ENCODE measurements at places on chromosomes 1 and 21.

DNA sequence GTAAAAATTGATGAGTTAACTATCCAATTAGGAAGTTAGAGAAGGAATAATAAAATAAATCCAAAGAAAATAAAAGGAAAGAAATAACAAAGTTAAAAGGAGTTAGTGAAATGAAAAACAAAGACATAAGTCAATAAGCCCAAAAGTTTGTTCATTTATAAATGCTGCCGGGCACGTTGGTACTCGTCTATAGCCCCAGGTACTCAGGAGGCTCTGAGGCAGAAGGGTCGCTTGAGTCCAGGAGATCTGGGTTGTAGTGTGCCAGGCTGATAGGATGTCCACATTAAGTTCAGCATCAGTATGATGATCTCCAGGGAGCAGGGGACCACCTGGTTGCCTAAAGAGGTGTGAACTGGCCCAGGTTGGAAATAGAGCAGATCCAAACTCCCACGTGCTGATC lies 35.5 kb upstream of the VANGL1 start:
- no peak for DNase-seq

DNA sequence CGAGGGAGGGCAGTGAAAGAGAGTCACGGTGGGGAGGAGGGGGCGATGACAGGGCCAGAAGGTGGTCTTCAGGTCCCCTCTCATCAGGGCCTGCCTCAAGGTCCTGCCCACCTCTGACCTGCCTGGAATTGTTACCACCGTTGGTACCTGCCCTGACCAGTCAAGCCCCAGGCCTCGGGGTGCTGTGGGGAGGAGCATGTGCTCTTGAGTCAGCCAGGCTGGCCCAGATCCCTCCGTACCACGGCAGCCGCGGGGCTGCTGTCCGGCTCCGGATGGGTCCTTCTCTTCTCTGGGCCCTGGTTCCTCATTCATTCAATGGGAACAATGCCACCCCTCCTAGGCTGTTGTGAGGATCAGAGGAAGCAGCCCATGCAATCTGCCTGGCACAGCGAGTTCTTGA lies 22.0 kb downstream of the SERINC2 start:
- no peak for DNase-seq

DNA sequence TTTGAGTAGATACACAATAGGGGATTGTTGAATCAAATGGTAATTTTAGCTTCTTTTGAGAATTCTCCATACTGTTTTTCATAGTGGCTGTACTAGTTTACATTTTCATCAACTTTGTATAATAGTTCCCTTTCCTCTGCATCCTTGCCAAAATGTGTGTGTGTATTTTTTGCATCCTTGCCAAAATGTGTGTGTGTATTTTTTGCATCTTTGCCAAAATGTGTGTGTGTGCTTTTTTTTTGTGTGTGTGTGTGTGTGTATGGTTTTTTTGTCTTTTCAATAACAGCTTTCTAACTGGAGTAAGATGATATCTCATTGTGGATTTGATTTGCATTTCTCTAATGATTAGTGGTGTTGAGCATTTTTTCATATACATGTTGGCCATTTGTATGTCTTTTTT lies 105.4 kb downstream of the ATP6V1G3 start:
- no peak for DNase-seq

GRCh38 chr21:45122030-45122429 lies 47.6 kb downstream of the ADARB1 start:
- no peak for DNase-seq

DNA sequence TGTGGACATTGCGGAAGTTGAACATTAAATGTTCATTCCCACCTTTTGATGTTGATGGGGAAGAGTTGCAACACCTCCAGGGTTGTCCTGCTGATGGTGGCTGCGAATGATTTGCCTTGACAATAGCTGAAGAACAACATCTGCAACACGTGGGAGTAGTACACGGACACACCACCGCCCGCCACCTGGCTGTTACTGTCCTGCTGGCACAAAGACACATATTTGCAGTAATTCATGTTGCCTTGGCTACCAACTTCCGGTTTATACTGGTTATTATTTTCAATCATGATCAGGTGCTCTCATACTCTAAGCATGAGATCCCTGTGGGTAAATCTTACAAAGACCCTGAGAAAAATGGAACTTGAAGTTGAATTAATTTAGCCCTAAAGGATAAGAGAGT lies 55.2 kb downstream of the UBR4 start:
- no peak for DNase-seq

DNA sequence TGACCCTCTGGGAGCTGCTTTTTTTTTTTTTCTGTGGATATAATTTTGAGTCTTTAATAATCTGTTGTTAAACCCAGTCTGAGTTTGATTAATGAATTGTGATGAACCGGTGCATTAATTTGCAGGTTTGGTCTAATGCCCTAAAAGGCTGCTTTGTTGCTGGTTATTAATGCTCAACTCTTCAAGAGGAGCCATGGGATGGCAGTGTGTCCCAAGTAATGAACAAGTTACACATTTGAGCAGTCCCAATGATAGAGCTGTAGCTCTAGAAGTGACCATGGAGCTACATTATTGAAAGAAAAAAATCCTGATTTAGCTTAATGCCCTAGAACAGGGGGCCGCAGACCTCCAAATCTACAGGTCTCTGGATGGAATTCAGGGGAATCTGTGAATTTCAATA lies 53.1 kb downstream of the RWDD3 start:
- DNase-seq: no peak

- no peak for DNase-seq
Measured at GRCh38 chr1:248824301-248824700, 1.4 kb downstream of the SH3BP5L start.

- no peak for DNase-seq
Measured at GRCh38 chr1:55311057-55311641, 96.0 kb upstream of the USP24 start.

DNA sequence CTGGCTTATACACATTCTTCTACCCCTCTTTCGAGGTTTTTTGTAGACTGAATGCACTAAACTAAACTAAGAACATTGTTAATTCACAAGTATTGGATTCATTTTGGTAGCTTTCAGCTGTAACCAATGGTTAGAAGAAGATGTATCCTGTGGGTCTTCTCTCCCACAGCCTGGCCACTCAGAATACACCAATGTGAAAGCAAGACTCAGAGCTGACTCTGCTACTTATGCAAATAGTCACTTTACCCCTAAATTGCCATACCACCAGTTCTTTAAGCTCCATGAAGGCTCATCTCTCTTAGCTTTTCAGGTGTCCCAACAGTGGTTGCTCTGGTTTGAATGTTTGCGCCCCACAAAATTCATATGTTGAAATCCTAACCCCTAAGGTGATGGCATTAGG lies 60.1 kb downstream of the RGS13 start:
- no peak for DNase-seq

DNA sequence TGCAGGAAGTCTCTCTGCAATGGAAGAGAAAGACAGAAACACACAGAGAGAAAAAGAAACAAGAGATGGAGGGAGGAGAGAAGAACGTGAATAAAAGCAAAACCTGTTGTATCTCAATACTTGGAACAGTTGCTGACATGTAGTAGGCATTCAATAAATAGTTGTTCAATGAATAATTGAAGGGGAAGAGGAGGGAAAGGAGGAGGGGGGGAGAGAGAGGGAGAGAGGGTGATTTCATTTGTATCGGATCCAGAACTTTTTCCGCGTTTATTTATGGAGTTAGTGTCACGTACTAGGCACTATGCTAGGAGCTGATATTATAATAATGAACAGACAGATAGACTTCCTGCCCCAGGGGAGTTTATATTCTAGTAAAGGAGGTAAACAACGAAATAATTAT lies 144.1 kb downstream of the OMA1 start:
- no peak for DNase-seq

DNA sequence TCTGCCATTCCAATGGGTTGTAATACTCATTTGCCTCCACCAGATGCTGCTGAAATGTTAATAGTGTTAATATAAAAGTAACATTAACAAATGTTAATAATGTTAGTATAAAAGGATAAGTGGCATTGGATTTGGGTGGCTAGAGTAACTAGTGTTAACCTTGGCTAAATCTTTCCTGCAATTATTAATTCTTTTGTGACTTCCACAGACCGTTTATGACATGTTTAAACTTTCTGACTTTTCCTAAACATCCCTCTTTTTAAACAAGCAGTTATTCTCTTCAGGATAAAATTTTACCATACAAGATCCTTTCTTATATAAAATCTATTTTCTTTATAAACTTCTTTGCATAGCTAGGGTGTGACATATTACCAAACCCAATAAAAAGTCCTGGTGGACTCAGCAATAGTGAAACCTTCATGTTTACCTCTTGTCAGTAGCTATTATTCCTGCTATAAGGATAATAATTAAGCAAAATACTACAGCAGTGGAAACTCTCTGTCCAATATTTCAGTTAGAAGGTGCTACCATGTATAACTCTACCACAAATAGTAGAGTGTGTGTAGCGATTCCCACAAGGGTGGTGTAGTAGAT lies 41.5 kb downstream of the CCDC30 start:
- no peak for DNase-seq

DNA sequence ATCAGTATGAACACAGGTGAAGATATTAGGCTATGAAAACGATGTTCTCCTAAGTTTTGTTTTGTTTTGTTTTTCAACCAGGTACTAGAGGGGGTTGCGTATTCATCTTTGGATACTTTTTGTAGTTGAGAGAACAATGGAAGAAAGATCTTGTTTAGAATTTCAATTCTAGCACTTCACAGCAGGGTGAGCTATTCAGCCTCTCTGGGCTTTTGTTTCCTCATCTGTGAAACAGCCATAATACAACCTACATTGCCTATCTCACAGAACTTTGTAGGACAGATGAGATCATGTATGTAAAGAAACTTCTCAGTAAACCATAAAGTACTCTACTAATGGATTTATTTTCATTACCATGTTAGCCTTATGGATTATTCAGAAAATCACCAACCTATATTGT lies 199.5 kb downstream of the GPATCH2 start:
- DNase-seq: no peak

GRCh38 chr1:226597616-226598454 lies 49.3 kb downstream of the STUM start:
- no peak for DNase-seq

- DNase-seq: no peak
Measured at GRCh38 chr1:68149110-68149798, 83.1 kb downstream of the WLS start.

DNA sequence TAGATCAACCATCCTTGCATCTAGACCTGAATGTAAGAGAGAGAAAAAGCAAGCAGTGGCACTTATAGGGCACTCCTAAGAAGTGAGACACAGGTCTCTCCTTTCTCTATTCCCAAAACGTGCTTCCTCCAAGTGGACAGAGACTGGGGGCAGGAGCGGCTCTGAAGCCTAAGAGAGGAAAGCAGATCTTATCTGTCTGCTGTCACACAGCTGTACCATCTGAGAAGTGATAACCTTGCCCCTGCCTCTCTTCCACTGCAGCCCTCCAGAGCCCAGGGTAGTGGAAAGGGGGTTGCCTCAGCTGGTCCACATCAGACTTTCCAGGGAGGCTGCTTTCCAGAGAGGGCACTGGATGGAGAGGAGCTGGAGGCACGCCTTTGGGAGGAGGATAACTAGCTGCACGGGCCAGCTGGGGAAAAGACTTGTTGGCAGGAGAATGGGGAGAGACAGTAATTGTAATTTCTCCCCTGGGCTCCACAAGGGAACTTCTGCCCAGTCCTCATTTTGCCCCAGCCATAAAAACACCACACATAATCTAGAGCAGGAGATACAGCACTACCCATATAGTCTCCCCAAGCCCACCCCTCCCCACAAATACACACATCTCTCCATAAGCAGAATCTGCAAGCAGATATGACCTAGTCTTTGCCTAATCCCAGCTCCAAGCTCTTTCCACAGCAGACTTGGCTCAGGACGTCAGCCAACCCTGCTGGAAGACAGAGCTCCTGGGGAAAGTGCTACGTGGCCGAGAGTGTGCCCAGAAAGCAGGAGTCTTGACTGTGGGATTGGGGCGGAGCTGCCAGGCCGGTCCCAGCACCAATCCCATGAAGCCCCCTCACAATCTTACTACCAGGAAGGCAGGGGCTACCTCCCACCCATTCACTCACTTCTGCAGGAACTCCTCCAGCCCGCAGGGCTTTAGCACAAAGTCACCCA lies 31.2 kb downstream of the PIK3C2B start:
- DNase-seq: no peak

- DNase-seq: no peak
Measured at GRCh38 chr1:11851180-11851579, 3.6 kb upstream of the NPPA start.

DNA sequence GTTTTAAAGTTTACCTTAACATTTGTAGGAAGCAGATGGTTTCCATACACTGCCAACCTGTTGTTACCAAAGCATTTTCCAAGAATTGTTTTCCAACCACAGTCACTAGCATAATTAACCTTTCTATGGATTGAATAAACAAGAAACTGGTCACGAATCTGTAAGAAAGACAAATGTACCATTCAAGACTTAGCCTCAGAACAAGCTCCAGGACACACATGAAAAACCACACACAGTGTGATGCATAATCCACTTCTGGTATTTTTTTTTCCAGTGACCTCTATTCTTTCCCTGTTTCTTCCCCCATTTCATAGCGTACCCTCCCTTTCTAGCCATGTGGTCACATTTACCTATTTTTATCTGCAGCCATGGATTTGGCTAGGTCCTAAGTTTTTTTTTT lies 29.6 kb upstream of the C1orf87 start:
- DNase-seq: no peak

GRCh38 chr1:164560121-164560541 lies 1.1 kb downstream of the PBX1 start:
- DNase-seq: no peak

- no peak for DNase-seq
Measured at GRCh38 chr1:181104790-181105133, 16.3 kb downstream of the IER5 start.

DNA sequence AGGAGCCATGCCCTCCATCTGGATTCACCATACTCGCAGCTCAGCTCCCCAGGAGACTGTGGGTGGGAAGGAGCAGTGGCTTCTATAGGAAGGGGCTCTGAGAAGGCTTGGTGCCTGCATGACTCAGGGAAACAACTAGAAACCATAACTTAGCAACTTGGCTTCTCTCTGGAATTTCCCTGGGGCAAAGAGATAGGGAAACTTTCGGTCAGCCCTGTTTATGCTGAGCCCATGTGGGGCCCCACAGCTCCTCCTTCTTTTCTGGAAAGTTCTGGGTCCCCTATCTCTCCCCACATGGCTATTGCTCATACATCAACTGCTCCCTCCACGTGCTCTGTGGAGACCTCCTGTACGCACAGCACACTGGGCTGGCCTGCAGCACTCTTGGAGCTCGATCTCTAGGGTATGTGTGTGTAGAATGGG lies 39.3 kb downstream of the PLEKHA6 start:
- no peak for DNase-seq

Measured in stimulated activated CD8-positive, alpha-beta memory T cell treated with anti-CD3 and anti-CD28 coated beads, Interleukin-15, amount 100 ng/mL, for 48 hours (primary cell).